ENCODE measurements at places on chromosomes 5 and 9. TPM values are rescaled to one million over a fixed set of nuclear protein-coding genes. Genes with fewer than 3 reads are reported as not detected.

GRCh38 chr9:135504262-135505243, 4.1 kb downstream of the MRPS2 start:
- no peak for ATAC-seq

DNA sequence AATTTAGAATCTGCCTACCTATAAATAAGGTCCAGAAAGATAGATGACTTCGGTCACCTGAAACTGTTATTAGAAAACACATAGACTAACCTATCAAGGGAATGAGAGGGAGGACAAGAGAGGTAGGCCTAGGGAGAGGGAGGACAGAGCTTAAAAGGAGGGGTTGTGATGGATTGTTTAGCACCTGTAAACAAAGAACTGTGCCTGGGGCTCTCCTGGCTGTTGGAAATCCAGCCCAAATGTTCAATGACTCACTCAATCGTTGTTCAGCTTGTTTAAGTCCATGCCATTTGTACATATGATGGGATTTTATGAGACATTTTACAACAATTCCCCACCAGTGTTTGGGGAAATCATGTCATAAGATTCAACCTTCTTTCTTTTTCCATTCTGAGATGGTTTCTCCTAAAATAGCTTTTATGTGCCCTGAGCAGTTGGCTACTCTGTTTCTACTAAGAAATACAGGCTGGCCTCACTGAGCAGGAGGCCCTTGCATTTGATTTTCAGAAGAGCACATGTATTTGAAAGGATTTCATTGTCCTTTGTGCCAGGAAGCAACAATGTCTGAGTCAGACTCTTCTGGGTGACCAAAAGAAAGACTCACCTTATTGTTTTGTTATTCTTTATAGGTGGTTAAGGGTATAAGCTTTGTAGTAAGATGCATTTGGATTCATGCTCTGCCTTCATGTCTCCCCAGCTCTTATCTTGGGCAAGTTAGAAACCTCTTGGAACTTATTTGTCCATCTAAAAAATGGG, 48.2 kb upstream of the GPR151 start:
- no peak for ATAC-seq

C9orf43 gene
- 1.6 TPM for total RNA-seq

- no peak for ATAC-seq
These were observed 3.3 kb upstream of the IRX1 start for GRCh38 chr5:3592298-3592697.

DNA sequence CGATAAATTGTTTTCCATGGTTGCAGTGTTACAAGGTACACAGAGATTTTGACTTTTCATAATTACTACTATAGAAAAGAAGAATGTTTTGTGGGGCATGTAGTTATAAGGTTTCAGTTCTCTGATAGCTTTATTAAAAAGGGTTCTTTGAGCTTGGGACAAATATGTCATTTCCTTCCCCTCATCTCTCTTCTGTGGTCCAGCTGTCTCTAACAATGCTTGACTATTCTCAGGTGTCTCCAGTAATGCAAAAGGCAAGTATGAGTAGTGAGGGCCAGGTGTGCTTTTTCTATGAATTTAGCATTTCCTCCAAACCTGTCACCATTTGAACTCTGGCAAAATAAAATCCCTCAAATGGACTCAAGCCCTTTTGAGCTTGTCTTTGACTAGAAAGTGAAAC, 84.3 kb downstream of the SLF1 start:
- no peak for ATAC-seq

DNA sequence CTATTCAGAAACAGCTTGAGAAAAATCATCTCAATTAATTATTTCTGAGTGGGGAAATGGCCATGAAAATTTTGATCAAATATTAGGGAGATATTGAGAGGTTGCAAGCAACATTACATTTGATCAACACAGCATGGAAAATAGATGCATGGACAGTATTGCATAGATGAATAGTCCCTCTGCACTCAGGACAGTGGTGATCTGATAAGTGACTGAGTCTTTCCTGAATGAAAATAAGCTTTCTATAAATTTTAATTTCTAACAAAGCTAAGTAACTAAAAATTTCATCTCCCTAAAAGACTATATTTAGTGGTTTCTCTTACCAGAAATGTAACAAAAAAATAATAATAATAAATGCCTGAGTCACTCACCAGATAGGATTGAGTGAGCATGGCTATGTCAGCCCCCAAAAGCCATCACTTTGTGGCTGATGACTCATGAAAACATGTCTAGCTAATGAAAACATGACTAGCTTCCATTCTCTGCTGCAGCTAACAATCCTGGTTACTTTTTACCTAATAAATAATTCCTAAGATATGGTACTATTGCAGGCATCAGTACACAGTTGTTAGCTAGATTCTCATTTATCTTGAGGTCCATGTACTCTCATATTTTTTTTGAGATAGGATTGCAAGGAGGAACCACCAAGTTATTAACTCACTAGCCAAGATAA, 1294.8 kb upstream of the ACO1 start:
- ATAC-seq: no peak

LPAR1 gene
- total RNA-seq: 49.6 TPM

DNA sequence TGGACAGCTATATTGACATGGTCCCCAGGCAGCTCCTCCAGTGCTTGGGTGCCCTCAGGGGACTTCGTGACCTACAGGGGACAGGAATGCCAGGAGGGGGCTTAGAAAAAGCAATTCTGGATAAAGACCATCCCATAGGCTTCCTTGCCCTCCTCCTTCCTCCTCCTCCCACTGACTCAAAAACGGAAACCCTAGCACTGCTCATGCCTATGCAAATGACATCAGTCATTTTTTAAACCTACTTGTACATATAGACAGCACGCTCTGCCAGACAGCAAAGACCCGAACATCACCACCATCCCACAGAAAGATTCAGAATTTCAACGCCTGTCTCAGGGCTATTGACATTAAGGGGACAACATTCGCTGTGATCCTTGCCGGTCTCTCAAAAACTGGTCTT, 11.0 kb downstream of the IGFBPL1 start:
- ATAC-seq: no peak

DNA sequence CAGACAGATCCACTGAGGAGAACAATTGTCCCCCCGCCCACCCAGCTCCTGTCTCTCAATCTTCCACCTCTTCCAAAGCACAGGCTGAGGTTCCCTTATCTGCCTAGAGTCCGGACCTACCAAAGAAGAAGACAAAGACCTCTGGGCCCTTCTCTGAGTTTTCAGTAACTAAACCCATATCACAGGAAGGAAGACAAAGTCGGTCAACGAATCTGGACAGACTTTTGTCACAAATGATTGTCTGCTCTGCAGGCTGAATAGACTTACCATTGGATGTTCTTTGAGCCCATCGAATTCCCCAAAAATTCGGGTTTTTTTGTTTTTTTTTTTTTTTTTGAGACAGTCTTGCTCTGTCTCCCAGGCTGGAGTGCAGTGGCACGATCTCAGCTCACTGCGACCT, 58.0 kb downstream of the C9orf50 start:
- no peak for ATAC-seq

DNA sequence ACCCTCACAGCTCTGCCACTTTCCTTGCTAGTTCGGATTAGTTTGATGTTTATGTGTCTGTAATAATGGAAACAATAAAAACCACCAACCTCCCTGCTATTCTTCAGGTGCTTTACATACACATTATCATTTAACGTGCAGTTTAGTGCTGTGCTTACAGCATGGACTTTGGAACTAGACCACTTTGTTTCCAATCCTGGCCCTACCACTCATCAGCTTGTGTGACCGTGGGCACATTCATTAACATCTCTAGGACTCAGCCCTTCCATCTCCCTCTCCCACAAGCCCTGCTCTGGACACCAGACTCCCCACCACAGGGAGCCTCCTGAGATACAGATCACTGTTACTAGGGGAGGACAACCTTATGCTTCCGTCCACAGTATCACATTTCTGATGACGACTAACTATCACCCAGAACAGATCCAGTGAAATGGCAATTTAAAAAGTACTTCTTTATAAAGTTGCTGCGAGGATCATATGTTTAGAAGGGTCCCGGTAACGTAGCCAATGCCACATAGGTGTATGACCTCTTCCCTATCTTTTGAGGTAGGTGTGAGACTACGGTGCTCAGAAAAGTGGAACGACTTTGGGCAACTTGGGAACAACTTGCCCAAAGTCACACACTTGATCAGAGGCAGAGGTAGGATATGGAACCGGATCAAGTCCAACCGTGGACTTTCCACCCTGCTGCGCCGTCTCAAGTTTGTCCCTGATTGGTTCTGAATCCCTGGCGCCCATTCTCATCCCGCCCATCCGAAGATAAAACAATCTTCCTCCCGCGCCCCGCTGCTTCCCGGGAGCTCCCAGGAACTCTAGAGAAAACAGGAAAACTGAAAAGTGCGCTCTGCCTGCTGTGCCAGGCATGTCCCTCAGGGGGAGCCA, 132.4 kb upstream of the NIPBL start:
- ATAC-seq: peak; percentile 82

DNA sequence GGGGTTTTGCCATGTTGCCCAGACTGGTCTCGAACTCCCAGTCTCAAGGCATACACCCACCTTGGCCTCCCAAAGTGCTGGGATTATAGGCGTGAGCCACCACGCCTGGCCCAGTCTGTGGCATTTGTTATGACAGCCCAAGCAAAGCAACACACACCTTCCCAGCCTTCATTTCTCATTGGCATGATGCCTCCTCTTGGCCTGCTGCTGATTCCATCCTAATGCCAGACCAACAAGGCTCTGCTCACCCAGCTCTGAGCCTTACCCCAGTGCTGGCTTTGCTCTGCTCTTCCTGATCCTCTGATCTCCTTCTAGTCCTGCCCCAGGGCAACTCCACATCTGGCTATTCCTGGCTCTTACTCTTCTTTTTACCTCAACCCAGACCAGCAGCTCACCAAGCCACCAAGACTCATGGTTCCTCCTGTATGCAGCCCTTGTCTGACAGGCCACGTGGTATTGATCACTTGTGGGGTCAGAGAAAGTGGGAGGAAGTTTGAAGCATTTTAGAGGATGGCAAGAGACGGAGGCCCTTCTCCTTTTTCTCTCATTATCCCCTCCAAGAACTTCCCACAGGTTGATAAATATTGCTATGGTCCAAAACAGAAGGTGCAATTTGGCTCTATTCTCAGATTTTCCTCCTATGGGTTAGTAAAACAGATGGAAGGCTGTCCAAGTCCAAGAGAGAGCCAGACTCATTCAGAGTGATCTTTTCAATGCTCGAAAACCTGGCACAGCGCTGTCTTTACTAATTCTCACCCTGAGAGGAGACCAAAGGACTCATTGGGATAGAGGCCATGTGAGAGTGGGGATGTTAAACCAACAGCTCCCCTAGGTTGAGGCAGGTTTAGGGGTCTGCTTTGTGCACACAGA, 958 bp downstream of the CD180 start:
- ATAC-seq: no peak

LCN1 gene
- not detected for total RNA-seq

DNA sequence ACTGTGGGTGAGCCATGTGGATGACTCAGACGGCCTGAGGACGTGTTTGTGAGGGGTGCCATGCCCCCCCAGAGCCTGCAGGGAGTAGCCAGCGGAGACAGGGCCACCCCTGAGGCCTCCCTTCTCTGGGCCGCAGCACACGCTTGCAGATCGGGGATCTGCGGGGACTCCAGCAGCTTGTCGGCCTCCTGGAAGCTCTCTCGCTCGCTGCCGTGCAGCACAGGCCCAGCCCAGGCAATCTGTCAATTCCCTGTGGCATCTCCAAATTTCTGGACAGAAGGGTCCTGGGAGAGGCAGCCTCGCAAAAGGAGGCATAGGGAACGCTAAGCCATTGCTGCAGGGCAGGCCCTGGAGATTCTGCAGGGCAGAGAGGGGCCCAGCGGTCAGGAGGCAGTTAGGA, 21.2 kb downstream of the FLT4 start:
- ATAC-seq: no peak

OR1J2 gene
- total RNA-seq: not detected

DNA sequence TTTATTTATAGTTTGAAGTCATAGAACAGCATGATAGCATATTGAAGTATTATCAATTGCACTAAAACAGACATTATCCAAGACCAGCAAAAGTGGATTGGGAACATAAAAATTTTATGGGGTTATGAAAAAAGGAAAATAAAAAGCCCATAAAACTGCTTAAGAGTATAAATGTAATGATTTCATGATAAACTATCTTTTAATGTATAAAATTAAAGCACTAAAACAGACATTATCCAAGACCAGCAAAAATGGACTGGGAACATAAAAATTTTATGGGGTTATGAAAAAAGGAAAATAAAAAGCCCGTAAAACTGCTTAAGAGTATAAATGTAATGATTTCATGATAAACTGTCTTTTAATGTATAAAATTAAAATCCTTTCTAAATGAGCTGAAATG, 119.0 kb upstream of the DAPK1 start:
- no peak for ATAC-seq

GRCh38 chr9:121844098-121844497, 192.7 kb downstream of the DAB2IP start:
- peak; percentile 65 for ATAC-seq

GRCh38 chr9:12790883-12791282, 16.1 kb downstream of the LURAP1L start:
- ATAC-seq: no peak

HAVCR1 gene
- total RNA-seq: 0.13 TPM

RFESD gene
- total RNA-seq: 1.8 TPM

- peak; percentile 30 for ATAC-seq
These were observed 645 bp downstream of the SAP30L start for GRCh38 chr5:154446195-154447088.

GRCh38 chr9:110124439-110124838, 83.5 kb downstream of the C9orf152 start:
- no peak for ATAC-seq

DNA sequence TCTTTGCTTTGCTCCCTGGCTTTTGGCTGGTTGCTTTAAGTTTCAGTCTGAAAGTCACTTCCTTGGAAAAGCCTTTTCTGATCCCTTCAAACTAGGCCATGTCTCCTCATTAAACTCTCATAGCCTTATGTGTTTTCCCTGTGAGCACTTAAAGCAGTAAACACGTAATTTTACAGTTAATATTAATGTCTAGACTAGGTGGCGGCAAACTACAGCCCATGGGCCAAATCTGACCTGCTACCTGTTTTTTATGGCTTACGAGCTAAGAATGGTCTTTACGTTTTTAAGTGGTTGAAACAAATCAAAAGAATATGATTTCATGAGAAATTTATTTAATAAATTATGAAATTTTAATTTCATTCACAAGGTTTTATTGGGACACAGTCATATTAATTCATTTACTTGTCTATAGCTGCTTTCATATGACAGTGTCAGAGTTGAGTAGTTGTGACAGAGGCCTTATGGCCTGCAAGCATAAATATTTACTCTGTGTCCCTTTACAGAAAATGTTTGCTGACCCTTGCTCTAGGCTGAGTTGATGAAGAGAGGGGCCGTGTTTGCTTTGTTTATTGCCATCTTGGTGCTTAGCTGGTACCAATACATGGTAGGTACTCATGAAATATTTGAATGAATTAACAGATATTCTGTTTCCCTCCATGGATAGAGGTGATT, 7.4 kb downstream of the SLC44A1 start:
- no peak for ATAC-seq

DNA sequence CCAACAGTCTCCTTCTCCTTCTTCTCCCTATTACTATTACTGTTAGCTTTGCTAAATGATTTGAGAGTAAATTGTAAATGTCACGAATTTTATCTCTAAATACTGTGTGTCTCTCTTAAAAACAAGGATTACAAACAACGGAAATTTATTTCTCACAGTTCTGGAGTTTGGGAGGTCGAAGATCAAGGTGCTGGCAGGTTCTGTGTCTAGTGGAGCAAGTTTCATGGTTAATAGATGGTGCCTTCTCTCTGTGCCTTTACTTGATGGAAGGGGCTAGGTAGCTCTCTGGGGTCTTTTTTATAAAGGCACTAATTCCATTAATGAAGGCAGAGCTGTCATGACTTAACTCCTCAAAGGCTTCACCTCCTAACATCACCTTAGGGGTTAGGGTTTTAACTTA, 237.9 kb downstream of the MAN2A1 start:
- ATAC-seq: no peak
